ENCODE measurements at places on chromosomes 7 and 10. TPM values are rescaled to one million over a fixed set of nuclear protein-coding genes. Genes with fewer than 3 reads are reported as not detected.
A peak's percentile ranks its signal among the peaks of the same experiment; 100 is the strongest.

- H3K4me1 ChIP-seq, result no peaks in the 10 kb centered on the region
- DNase-seq, result no peak
- no peaks in the 10 kb centered on the region for H3K27me3 ChIP-seq
- no peak overlapping the region for H3K4me3 ChIP-seq
- no peak overlapping the region for H3K27ac ChIP-seq
These were observed 96.7 kb upstream of the ADO start for GRCh38 chr10:62707810-62708209.

DNA sequence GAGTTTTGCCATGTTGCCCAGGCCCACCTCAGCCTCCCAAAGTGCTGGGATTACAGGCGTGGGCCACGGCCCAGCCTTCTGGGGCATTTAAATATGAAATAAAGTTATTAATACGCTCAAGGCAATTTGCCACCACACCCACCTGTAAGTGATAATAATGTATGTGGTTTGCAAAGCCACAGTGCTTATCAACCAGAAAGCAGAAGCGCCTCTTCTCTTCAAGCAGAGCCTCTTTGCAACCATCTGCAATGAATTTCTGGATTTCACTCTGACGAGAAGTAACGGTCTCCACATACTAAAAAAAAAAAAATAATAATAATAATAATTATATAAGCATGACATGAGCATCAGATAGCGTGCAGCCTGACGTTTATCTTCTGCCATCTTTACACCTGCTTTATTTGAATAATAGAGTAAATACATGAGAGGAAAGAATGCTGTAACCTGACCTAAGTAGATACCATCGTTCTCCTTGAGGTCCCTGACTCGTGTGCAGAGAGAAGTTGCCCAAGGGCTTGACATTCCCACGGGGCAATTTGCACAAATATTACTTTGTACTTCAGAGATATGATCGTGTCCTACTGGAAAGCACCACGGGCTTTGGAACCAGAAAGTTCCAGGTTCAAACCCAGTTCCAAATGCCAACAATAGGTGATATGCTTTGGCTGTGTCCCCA lies 34.0 kb downstream of the BRI3 start:
- no peak overlapping the region for H3K27ac ChIP-seq
- no peak for DNase-seq
- H3K27me3 ChIP-seq, result no peaks in the 10 kb centered on the region
- no peak overlapping the region for H3K4me3 ChIP-seq

DNA sequence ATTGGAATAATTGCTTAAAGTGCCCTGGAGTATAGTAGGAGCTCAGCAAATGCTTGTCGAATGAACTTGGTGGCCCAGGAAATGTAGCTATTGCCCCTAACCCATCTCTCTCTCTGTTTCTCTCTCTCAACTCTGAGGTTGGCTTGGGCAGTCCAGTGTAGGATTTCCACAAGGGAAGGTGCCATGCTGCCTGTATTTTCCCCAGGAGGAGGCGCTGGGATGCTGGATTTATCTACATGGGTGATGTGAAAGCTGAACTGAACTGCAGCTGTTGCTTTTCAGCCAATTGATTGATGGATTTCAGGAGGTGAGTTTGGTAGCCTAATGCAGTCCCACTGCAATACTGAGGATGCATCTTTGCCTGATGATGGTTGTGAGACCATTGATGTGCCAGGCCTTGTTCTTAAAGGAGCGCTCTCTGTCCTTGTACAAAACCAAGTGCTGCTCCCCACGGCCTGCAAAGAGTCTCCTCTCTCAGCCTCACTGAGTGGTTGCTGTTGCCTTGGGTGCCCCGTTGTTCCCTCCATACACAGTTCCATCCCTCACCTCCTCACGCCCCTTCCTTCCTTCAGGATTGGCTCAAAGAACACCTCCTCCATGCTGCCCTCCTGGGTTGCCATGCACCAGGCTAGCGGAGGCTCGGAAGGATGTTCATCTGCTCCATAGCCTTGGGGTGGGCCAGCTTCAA lies 200.6 kb downstream of the GLRX3 start:
- no peaks in the 10 kb centered on the region for H3K36me3 ChIP-seq
- H3K4me1 ChIP-seq, result no peaks in the 10 kb centered on the region
- H3K27me3 ChIP-seq, result no peaks in the 10 kb centered on the region
- no peak overlapping the region for H3K4me3 ChIP-seq

The MARVELD1 gene
- 2.7 TPM for total RNA-seq

GRCh38 chr10:72315611-72316385 lies 38.9 kb downstream of the DNAJB12 start:
- no peak overlapping the region for H3K4me3 ChIP-seq
- H3K27ac ChIP-seq, result peak overlapping the region; percentile 57
- DNase-seq, result no peak
- peaks cover 5% of the 10 kb centered on the region for H3K36me3 ChIP-seq
- peaks cover 51% of the 10 kb centered on the region for H3K4me1 ChIP-seq
- no peaks in the 10 kb centered on the region for H3K27me3 ChIP-seq

The PMS2 gene
- 21.2 TPM for total RNA-seq

All from activated CD4-positive, alpha-beta memory T cell treated with anti-CD3 and anti-CD28 coated beads, Interleukin-2, amount 10 ng/mL, durations not matched to agents 7 days and 5 days (primary cell).